ENCODE measurements at places on chromosomes 3 and 15.

DNA sequence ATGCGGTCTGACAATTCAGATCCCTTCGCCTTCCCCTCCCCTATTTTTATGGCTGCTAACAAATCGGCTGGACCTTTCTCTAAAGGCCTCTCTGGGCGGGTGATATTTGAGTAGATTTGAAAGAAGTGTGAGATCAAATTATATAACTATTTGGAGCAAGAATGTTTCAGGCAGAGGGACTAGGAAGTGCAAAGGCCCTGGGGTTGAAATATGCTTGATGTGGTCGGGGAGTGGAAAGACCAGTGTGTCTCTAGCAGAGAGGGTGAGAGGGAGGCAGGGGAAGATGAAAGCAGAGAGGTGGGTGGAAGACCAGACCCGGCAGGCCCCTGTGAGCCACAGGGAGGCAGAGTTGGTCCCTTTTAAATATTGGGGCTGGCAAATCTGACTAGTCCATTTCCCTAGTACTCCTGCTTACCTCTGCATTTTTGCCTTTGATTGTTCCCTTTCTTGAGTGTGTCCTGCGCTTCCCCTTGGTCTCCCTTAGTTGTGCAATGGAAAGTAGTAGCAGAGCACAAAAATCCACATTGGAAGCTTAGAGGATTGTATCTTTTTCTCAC is 32.3 kb downstream of the SLCO3A1 start:
- no peak for DNase-seq

- DNase-seq: peak; percentile 36
These were observed 5.8 kb downstream of the HYAL2 start for GRCh38 chr3:50316657-50317242.

DNA sequence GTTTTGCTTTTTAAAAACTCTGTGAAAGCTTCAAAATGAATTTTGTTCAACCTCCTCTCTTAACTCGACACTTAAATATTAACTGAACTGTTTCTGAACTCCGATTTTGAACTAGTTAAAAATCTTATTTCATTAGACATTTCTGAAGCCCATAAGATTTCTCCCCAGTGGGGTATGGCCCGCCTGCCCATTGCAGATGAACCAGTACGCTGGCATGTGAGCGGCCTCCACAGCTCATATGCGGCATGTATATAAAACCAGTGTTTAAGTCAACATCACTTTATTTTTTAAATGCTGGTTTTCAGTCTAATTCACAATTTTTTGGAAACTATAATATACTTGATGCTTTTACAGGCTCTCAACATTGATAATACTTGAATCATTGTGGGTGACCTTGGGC is 50.2 kb downstream of the CPN2 start:
- no peak for DNase-seq

GRCh38 chr15:24734396-24734795 is 58.8 kb downstream of the NPAP1 start:
- no peak for DNase-seq

DNA sequence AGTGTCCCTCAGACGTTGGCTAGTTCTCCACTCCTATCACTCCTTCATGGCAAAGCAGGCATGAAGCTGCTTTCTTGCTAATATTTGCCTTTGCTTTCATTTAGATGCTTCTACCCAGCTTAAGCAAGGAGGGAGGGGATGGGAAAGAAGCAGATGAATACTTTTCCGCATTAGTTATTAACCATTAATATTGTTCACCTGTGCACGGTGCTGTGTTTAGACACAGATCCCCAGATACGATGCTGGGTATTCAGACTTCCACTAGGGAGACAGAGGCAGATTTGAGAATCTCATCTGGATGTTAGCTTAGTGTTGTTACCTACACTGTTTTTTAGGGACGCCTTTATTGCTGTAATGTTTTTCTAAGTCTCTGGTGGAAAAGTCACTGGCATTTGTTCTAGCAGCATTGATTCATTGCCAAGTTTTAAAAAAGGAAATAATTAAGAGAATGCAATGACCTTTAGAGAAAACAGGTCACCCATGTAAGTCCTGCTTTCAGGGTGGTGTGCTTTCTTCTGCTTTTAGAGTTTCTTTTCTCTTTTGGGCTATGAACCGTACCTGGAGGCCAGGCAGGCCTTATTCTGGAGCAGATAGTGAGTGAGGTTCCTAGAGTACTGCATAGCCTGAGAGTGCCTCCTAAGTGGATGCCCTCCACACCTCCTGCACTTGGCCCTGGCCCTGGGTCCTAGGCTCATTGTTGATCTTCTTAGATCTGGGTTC is 55.5 kb downstream of the MYZAP start:
- no peak for DNase-seq

DNA sequence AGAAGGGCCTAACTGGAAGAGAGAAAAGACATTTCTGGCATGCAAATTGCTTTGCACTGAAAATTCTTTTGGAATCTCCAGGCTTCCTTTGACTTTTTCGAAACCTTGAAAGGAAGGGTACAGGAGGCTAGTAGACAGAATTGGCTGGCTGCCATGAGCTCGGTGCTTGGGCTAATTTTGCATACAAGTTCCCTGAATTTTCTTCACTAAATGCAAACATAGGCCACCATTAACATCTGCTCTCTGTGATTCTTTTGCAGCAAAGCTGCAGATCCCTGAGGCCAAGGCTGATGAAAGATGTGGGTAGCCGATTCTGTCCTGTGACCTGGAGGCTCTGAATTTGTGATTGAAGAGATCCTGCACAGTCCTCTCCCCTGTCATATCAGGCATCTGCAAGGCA is 247.8 kb upstream of the MCTP2 start:
- DNase-seq: no peak

DNA sequence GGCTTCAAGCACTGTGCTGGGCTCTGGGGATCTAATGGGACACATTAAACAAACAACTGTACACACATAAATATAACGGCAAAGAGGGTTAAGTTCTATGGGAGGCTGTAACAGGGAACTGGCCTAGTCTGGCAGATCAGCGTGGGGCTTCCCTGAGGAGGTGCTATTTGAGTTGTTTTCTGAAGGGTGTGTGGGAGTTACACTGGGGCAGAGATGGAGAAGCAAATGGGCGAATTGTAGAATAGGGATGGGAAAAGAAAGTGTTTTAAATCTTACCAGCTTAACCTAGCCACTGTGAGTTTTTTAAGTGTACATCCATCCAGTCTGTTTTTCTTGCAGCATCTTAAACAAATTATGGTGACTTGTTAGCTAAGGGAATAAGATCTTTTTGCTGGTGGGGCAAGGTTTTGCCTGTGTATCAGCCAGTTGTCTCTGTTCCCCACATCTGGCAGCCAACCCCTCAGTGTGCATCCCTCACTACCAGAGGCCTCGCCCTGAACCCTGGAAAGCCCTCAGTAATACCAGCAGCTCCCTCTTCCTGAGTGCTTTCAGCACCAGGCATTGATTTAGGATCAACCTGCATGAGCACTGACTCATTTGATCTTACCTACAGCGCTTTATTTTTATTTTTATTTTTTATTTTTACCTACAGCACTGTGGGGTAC is 10.9 kb upstream of the IL16 start:
- DNase-seq: no peak

GRCh38 chr15:26433060-26433459 is 339.8 kb downstream of the GABRB3 start:
- DNase-seq: no peak

DNA sequence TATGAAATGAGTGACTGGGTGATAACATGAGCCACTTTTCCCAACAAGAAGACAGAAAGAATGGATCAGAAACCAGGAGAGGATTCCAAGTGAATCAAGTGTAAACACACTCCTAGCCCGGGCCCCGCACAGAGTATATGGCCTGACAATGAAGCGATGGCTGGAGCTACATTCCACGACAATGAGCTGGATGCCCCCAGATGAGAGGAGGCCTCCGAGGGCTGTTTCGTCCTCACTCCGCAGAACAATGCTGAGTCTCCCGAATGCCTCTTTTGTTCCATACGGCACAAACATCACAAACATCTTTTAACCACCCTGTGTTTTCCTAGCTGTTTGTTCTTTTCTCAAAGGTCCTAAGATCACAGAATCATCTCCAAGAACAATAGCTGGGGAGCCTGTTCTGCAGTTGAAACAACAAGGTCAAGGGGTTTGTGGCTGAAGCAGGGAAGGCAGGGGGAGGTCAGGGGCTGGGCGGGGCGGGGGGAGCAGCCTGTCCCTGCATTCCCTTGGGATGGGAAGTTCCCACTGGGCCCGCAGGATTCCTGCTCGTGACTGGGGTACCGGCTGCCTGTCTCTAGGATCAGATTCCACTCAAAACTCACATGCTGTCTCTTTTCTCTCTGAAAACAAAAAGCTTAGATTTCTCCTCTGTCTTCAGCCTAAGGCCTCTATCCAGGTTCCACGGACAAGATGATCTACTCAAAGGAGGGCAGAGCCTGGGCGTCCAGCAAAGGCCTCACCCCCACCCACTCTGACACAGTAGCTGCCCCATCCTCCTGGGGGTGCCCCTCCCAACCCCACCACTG is 151.3 kb downstream of the XXYLT1 start:
- no peak for DNase-seq

DNA sequence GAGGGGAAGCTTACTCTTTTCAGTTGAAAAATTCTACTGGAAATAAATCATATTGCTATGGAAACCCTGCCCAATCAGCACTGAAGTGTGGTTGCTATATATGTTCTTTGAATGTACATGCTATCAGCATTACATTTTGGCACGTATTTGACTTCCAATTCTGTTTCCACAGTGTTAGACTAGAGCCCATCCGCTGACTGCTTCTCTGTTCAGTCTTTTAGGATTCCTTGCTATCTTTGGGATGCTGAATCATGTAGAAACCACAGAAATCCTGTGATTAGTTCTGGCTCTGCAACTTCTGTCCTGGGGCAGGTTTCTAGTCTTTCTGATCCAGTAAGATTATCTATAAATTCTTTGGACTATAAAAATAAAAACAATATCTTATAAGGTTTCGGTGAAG is 128.2 kb upstream of the SLC7A14 start:
- no peak for DNase-seq

DNA sequence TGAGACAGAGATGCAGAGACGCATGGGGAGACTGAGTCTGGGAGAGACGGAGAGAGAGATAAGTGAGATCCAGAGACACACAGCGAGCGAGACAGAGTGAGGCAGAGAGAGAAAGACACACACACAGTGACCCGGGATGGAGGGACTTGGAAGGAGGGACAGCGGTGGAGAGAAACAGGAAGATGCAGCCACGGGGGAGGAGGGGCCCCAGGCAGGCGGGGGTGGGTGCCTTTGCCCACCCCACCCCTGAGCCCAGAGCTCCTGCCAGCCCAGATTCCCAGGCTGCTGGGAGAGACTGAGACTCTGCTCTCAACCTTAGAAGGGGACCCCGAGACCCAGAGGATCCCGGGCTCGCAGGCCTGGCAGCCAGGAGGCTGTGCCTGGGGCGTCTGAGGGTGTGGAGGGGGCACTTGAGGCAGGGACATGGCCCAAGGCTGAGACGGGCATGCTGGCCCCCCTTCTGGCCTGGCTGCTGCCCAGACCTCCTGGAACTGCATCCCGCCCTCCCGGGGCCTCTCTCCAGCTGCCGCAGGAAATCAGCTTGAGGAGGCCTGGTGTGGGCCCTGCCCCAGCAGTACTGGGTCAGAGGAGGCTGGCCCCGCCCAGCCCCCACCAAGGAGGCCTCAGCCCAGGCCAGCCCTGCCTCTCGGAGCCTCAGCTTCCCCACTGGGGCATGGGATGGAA is 18.1 kb downstream of the H1-8 start:
- no peak for DNase-seq

DNA sequence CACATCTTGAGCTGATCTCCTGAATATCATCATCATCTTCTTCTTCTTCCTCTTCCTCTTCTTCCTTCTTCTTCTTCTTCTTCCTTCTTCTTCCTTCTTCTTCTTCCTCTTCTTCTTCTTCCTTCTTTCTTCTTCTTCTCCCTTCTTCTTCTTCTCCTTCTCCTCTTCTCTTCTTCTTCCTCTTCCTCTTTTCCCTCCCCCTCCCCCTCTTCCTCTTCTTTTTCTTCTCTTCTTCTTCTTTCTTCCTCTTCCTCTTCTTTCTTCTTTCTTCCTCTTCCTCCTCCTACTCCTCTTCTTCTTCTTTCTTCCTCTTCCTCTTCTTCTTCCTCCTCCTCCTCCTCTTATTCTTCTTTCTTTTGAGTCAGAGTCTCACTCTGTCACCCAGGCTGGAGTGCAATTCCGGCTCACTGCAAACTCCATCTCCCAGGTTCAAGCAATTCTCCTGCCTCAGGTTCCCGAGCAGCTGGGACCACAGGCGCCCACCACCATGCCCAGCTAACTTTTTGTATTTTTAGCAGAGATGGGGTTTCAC is 197.9 kb upstream of the NANOGP8 start:
- DNase-seq: no peak

DNA sequence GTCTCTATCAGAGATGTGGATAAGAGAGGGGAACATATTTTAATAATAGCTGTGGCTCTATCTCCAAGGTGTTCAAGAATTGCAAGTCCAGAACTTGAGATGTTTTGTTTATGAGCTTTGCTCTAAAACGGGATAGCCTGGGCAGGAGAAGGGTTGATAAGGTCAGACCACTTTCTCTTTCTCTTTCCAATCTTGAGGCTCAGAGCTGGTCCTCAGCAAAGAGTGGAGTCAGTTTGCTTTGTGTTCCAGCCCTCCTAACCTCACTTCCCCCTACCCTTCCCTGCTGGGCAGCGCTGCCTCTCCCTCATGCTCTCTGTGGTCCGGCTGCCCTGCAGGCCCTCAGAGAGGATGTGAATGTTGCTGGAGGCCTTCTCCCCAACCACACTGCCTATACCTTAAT is 13.8 kb downstream of the KLHL6 start:
- DNase-seq: no peak

DNA sequence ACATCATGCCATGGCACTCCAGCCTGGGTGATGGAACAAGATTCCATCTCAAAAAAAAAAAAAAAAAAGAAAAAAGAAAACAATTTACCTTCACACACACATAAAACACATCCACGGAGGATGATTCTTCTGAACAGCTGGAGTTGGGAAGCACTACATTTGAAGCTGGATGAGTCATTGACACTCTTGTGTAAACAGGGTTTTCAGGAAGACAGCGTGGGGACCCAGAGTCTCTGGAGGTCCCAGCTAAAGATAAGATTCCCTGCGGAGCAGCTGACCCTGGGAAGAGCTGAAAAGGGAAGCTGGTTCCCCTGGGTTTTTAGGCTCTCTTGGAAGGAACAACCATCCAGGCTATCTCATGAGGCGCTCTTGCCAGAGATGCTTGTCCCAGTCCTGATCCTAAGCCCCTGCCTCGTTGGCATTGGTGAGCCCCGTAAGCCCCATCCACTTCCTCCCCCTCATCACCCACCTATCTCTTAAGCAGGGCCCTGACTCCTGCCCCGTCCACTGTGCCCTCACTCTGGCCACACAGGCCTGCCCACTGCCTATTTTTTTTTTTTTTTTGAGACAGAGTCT is 32.0 kb upstream of the FURIN start:
- DNase-seq: no peak

- no peak for DNase-seq
These were observed 312.8 kb upstream of the CHRM5 start for GRCh38 chr15:33655488-33655887.

DNA sequence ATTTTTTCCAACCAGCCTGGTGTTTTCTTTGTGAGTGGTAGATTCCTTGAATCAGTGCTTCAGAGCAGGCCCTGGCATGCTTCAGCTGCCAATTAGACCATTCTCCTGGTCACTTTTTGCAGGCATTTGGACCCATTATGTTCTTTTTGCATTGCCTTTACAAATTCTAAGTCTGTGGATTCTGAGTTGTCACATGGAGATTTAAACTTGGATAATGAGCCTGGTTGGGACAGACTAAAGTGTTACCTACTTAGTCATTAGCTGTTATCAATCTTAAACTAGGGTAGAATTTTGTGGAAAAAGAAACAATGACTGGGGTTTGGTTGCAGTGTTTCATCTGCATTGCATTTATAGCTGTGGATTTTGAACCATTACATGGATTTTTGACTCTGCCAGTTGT is 40.6 kb downstream of the ARHGEF26 start:
- no peak for DNase-seq

- DNase-seq: no peak
These were observed 118.5 kb upstream of the EPHA3 start for GRCh38 chr3:88988906-88989305.

- DNase-seq: no peak
These were observed 993 bp upstream of the SIAH2 start for GRCh38 chr3:150763841-150764483.

All from stimulated activated CD4-positive, alpha-beta T cell treated with anti-CD3 and anti-CD28 coated beads, Interleukin-15, amount 100 ng/mL, for 1 hour (primary cell).